ENCODE measurements at places on chromosomes 5 and 9.

- no peak for DNase-seq
Observed at GRCh38 chr9:109113892-109114609, 5.7 kb downstream of the TMEM245 start.

DNA sequence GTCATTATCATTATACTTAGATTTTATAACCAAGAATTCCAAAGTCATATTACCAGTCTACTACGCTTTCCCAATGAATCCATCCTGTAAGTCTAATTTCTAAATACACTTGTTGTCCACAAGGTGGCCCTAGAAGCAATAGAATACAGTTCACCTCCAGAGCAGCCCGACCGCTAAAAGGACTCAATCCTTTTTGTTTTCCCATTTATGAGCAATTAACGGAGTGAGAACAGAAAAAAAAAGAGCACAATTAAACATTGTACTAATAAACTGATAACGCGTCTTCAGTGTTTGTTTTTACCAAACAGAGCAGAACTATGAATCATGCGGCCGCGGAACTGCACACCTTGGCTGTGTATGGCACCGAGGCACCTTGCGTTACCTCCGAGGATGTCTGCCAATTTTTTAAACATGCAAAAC, 160.7 kb upstream of the DAPK1 start:
- peak; percentile 24 for DNase-seq

- DNase-seq = peak; percentile 51
Observed at GRCh38 chr9:108664309-108665255, 191.2 kb downstream of the ACTL7B start.

- DNase-seq = no peak
Observed at GRCh38 chr5:116273448-116274242, 188.8 kb downstream of the COMMD10 start.

GRCh38 chr5:96967400-96967799, 31.5 kb downstream of the LNPEP start:
- DNase-seq = no peak

- DNase-seq = no peak
Observed at GRCh38 chr5:88384886-88385285, 116.2 kb upstream of the TMEM161B start.

DNA sequence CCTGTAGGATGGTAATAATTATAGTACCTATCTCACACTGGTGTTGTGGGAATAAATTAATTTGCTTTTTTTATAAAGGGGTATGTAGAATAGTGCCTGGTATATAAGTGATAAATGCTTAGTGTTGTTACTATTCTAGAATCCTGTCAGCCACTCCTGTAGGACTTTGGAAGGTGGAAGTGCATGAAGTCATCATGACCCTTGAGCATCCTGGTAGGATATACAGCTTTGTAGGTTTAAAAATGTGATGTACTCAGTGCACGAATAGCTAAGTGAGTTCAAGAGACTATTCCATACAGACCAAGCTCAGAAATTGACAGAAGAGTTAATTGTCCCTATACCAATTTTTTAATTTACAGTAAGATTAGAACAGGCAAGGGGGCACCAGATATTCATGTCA, 258.8 kb upstream of the RFX3 start:
- DNase-seq = no peak

DNA sequence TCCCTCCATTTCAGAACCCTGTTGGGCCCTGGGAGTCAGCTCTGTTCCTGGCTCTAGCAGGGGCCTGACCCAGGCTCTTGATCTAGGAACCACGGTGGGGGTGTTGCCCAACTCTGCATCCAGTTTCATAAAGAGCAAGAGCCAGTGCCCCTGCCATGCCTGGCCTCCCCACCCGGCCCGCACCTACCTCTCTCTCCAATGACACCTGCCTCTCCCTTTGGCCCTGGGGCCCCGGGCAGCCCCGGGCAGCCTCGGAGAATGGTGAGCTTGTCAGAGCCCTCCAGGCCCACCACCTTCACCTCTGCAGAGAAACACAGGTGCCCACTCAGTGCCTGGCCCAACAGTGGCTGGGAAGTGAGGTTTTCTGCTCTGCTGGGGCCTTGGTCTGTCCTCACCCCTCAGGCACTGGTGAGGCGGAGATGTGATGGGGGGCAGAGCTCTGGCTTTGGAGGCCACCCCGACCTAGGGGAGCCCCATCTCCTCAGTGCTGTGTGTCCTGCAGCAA, 1.5 kb downstream of the FCN1 start:
- DNase-seq = peak; percentile 9

GRCh38 chr5:32098890-32099310, 75.2 kb downstream of the GOLPH3 start:
- no peak for DNase-seq

DNA sequence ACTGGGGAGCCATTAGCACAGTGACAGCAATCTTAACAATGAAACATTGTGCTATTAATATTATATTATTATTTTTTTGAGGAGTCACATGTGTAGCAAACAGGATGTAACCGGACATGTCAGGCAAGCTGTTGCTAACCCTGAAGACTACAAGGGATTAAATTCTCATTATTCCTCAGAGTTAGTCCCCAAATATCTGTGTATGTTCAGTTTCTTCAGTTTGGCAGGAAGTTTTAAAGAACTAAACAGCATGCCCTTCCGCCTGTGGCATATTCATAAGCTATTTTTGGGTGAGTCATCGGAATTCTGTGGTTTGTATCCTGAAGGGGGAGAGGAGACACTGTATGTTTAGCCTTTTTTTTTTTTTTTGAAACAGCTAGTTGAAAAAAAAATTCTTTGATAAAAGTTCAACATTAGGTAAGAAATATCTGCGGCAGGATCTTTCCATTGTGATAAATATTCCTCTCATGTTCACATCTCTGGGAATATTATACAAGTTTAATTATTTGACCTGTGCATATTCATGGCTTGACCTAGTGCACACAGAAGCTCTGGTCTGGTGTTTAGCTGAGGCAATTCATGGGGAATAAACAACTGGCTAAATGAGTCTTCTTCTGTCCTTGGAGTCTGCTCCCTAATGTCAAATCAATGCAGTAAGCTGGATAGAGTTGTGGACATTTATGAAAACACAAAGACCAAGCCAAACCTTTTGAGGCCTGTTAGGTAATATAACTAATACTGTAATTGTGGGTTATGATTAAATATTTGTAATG, 202.7 kb upstream of the CDKN2B start:
- DNase-seq = no peak

- DNase-seq = no peak
Observed at GRCh38 chr9:110249603-110250002, 6.7 kb downstream of the TXN start.

DNA sequence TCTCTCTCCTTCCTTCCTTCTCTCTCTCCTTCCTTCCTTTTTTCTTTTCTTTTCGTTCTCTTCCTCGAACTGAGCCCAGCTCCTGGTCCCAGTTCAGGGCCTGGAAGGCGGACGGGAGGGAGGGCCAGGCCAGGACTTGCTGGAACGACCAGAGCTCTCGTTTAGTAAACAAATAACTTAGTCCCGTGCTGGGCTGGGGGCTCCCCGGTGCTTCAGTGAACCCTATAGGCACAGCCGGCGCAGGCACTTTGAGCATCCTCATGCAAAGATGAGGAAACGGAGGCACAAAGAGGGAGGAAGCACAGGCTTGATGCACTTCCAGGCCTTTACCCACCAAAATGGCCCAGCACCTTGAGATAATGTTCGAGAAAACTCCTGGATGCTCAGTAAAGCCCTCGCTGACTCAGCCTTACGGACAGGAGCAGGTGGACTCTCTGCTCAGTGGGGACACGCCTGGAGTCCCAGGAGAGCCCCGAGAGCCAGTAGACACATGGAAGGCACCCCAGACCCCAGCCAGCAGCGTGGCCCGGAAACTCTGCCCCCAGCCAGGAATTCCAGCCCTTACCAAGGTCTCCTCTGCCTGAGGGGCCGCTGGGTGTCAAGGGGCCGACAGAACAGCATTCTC, 18.8 kb downstream of the FAM163B start:
- no peak for DNase-seq

- no peak for DNase-seq
Observed at GRCh38 chr9:95715868-95716435, 159.5 kb upstream of the ERCC6L2 start.

- DNase-seq = no peak
Observed at GRCh38 chr9:136937186-136938001, 7.1 kb downstream of the FBXW5 start.

GRCh38 chr5:159995907-159996306, 13.0 kb upstream of the TTC1 start:
- DNase-seq = no peak

GRCh38 chr9:37338218-37338617, 84.3 kb upstream of the GRHPR start:
- DNase-seq = no peak

DNA sequence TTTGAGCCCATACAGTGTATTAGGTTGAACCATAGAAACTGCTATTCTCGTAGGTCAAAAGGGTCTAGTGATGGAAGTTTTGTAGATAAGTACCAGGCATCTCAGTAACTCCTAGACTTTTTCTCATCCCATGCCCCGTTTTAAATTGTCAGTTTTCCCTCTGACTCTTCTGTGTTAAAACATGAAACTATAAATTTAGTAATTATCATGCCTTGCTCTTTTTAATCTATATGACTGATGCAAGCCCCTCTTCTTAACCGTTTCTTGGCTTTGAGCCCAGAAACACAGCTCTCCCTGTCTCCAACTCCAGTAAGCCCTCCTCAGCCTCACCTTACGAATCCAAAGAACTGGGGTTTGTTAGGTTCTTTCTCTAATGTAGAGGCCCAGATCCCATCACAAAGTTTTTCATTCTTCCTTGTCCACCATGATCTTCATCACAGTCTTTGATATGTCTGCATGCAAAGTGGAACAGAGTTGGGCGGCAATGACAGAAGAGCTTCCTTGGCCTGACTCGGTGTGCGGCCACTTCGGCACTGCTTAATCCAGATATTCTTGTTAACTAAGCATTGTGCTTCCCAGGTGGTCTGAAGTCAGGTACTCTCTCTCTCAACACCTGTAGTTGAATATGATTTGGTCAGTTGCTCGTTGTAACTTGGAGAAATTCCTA, 21.1 kb downstream of the RGMB start:
- DNase-seq = no peak

DNA sequence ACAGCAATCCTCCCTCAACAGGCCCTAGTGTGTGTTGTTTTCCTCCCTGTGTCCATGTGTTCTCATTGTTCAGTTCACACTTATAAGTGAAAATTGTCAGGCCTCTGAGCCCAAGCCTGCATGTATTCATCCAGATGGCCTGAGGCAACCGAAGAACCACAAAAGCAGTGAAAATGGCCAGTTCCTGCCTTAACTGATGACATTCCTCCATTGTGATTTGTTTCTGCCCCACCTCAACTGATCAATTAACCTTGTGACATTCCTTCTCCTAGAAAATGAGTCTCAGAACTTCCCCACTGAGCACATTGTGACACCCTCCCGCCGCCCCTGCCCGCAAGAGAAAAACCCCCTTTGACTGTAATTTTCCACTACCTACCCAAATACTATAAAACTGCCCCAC, 17.4 kb upstream of the TRPC7 start:
- DNase-seq = no peak

DNA sequence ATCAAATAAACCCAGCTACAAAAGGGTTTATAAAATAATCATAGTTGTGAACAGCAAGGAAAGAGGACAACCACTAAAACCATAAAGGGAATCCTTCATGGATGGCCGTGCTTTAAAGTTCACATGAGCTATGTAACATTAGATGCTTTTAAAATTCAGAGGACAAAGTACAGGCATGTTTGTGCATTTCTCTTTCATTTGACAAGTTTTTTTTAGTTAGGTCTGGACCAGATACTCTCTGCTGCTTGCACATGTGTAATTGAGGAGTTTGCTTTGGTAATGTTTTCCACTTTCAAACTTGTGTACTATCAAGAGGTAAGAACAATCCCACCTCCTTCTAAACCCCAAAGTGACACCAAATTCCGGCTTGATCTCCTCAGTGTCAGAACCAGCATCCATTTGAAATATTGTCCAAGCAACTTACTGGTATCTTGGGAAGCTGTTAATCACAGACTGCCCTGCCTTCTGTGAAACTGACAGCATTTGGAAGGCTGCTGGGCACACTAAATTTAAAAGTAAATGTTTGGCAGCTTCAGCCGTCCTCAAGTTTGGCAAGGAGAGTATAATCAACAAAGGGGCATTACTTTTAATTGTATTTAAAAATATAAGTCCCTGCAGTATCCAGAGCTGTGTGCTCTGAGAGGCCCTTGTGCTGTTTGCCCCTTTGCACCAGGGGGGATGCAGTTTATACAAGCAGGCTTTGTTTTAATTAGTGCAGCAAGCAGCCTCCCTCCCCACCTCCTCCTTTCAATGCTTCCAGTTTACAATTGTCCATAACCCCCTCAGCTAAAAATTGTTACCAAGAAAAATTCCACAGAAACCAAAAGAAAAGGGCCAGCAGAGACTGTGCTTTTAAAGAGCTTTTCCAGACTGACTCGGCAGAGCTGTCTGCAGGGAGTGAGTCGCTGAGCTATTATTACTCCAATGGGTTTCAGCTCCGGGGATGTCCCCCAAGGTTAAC, 328.3 kb upstream of the MPDZ start:
- no peak for DNase-seq

GRCh38 chr5:151480384-151481293, 33.2 kb downstream of the SLC36A1 start:
- DNase-seq = no peak

GRCh38 chr5:68193481-68194036, 22.0 kb upstream of the PIK3R1 start:
- DNase-seq = no peak

DNA sequence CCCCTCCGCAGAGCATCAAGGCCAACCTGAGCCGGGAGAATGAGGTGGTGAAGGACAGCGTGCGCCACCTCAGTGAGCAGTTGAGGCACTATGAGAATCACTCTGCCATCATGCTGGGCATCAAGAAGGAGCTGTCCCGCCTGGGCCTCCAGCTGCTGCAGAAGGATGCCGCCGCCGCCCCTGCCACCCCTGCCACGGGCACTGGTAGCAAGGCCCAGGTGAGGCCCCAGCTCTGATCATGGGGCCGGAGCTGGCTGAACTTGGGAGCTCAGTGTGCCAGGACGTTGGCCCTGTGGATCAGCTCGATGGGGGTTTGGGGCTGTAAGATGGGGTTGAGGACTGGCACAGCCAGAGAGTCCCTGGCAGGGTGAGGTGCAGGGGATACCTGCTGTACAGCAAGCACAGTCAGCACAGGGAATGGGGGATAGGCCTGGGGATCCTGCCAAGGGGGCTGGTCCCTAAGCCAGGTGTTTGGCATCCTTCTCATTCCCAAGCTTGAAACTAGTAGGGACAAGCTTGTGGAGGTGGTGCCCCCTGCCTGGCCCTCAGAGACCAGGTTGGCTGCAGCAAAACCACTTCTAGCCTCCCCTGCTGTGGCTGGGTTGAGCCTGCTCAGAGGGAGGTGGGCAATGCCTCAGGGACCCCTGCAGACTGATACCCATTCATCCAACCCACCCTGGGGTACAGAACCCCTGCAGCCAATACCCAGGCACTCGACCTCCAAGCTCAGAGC, 22.5 kb downstream of the OLFML2A start:
- no peak for DNase-seq

All from colonic mucosa (tissue), 4 donors.